Activated CD4-positive, alpha-beta memory T cell treated with anti-CD3 and anti-CD28 coated beads, Interleukin-2, amount 10 ng/mL, durations not matched to agents 7 days and 5 days (primary cell): ENCODE measurements at places on chromosomes 5 and 9.

- H3K27me3 ChIP-seq = no peaks in the 10 kb centered on the region
- no peak overlapping the region for H3K27ac ChIP-seq
- H3K36me3 ChIP-seq = no peaks in the 10 kb centered on the region
- no peaks in the 10 kb centered on the region for H3K4me1 ChIP-seq
- H3K4me3 ChIP-seq = no peak overlapping the region
- DNase-seq = no peak
Observed at GRCh38 chr9:106305428-106306133, 557.4 kb upstream of the ZNF462 start.

DNA sequence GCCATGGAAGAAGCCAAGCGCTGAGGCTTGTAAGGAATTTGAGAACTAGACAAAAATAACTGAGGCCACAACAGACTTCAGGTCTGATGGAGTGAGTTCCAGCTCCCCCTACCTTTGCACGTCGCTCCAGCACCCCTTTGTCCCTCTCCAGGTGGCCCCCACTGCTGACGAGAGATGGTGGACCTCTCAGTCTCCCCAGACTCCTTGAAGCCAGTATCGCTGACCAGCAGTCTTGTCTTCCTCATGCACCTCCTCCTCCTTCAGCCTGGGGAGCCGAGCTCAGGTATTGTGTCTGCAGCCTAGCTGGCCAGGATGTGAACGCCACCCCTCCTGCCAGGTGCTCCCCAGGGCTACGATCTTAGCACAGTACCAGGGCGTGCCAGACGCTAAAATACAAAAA is 5.2 kb downstream of the BTNL9 start:
- H3K27me3 ChIP-seq = peaks cover 16% of the 10 kb centered on the region
- H3K27ac ChIP-seq = no peak overlapping the region
- no peaks in the 10 kb centered on the region for H3K36me3 ChIP-seq
- H3K4me3 ChIP-seq = no peak overlapping the region

- H3K4me3 ChIP-seq = no peak overlapping the region
- peaks cover 42% of the 10 kb centered on the region for H3K27me3 ChIP-seq
- H3K27ac ChIP-seq = no peak overlapping the region
- H3K36me3 ChIP-seq = no peaks in the 10 kb centered on the region
Observed at GRCh38 chr5:112183103-112183711, 235.9 kb downstream of the EPB41L4A start.

DNA sequence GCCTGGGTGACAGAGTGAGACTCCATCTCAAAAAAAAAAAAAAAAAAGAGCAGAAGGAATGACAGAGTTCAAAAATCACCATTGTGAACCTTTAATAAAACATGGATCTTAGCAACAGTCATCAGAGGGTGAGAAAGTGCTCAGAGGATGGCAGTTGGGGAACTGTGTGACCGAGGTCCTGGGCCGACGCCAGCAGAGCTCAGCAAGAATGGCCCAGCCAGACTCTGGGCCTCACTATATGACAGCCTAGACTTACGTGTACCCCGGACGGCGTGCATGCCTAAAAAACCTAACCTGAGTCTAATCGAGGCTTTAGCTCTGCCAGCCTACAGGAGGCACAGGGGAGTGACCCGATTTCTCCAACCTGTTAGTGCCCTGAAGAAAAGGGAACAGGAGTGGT is 64.3 kb downstream of the MVB12B start:
- no peak overlapping the region for H3K4me3 ChIP-seq
- no peak overlapping the region for H3K27ac ChIP-seq
- DNase-seq = no peak
- no peaks in the 10 kb centered on the region for H3K36me3 ChIP-seq
